Activated naive CD8-positive, alpha-beta T cell treated with anti-CD3 and anti-CD28 coated beads, Interleukin-2, amount 50 U/mL, for 16 hours (primary cell): ENCODE measurements at places on chromosomes 2 and 18.

GRCh38 chr2:239288951-239289511 is 111.8 kb downstream of the HDAC4 start:
- DNase-seq, result no peak

DNA sequence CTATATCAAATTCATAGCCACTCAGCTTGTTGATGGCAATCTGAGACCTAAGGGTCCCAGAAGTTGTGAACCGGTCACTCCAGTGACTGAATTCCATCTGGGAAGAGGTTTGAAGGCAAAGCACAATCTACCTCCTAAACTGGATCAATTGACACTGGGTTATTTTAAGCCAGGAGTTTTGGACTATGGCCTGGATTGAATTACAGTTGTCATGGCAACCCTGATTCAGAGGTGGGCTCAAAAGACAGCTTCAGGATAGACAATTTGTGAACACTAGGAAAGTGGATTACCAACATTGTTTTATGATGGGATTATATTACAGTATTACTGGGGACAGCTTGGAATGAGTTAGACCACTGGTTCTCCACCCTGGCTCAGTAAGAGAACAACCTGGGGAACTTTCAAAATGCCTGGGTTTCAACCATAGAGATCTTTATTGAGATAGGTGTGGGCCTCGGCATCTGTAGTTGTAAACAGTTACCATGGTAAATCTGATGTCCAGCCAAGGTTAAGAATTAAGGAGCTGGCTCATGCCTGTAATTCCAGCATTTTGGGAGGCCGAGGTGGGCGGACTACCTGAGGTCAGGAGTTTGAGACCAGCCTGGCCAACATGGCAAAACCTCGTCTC is 58.8 kb downstream of the MFSD6 start:
- no peak for DNase-seq

- DNase-seq, result no peak
Measured at GRCh38 chr2:240205348-240205747, 64.9 kb upstream of the OTOS start.

GRCh38 chr2:108396845-108397244 is 19.1 kb downstream of the SULT1C4 start:
- DNase-seq, result no peak

GRCh38 chr2:201448701-201449100 is 2.6 kb downstream of the TRAK2 start:
- no peak for DNase-seq

DNA sequence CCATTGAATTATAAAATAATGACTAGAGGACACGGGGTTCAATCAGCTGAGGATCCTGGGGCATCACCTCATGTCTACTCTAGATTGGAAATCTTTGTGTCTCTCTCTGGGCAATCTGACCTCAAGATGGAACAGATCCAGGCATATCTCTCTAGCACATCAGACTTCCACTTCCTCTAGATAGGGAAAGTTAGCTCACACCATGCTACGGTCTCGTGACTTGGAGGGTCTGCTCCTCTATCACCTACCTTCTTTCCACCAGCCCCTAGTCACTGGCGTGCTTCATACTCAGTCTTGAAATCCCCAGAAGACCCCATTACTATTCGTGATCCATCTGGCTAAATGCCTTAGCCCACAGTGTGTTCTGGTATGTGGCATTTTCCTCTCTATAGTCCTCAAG is 148.8 kb downstream of the ANKRD44 start:
- no peak for DNase-seq

- DNase-seq, result no peak
Measured at GRCh38 chr2:25743132-25743830, 69.9 kb upstream of the DTNB start.

GRCh38 chr2:171394164-171394740 is 39.5 kb downstream of the METTL8 start:
- DNase-seq, result no peak

- no peak for DNase-seq
Measured at GRCh38 chr2:207491086-207491485, 38.7 kb upstream of the CREB1 start.

GRCh38 chr2:45743531-45744396 is 92.3 kb downstream of the PRKCE start:
- no peak for DNase-seq

GRCh38 chr2:197480165-197481036 is 19.2 kb downstream of the HSPD1 start:
- no peak for DNase-seq

DNA sequence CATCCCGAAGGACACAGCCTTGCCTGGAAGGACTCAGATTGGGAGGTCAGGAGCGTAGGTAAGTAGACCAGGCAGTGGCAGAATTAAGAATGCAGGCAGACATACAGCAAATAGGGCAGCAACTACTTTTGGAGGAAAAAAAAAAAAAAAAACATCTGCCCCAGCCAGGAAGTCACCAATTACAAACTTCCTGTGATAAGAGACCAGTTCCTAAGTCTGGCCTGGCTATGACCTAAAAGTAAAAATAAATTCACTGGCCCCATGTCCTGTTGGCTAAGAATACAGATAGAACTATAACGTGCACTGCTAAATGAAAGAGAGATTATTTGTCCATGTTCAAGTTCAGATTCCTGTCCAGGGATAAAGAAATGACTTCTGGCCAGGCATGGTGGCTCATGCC is 45.2 kb upstream of the NOSTRIN start:
- DNase-seq, result no peak

DNA sequence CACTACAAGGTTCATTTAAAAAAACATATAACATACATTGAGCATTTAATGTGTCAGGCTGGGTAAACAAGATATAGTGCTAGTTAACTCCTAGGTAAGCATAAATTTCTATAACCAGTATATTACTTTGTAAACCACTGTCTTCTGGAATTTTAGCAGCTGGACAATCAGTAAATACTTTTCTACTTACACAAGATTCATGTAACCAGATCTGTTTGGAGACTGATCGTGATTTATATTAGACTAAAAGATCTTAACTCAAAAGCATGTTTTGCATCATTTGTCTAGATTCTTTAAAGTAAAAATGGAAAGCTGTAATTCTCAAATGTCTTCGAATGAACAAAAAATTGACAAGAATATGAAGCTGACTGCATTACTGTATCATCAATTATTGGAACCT is 941 bp upstream of the SGO2 start:
- no peak for DNase-seq

- DNase-seq, result no peak
Measured at GRCh38 chr2:11024259-11024645, 112.5 kb downstream of the KCNF1 start.

- no peak for DNase-seq
Measured at GRCh38 chr2:96771796-96772618, 11.3 kb downstream of the CNNM4 start.

GRCh38 chr18:45651275-45651674 is 36.0 kb downstream of the SLC14A2 start:
- DNase-seq, result no peak

DNA sequence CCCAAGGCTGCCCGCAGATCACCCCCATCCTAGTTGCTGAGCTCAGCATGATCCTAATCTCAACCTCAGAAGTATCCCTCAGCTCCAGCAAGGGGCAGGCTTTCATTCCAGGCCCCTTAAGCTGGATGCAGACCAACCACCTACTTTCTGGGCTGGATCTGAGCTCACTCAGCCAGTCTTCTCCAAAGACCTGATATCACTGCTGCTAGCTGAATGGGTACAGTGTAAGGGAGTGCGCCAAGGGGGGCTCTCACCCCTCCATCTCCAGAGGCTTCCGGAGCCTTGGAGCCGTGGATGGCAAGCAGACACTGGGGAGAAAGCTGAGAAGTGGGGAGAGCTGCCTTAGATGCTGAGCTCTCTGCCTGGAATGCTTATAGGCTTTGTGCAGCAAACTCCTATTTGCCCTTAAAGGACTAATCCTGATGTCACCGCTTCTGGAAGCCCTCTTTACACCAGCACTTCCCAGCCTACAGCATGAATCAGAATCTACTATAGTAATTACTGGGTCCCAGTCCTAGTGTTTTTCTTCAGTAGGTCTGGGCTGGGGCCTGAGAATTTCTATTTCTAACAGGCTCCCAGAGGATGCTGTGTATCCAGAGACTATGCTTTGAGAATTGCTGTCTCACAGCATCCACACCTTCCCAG is 31.0 kb downstream of the GYPC start:
- DNase-seq, result no peak

GRCh38 chr2:46315103-46315890 is 18.1 kb downstream of the EPAS1 start:
- no peak for DNase-seq

GRCh38 chr2:199461711-199462346 is 4.1 kb upstream of the SATB2 start:
- DNase-seq, result no peak

- DNase-seq, result no peak
Measured at GRCh38 chr2:232368311-232368731, 10.2 kb upstream of the ALPP start.

DNA sequence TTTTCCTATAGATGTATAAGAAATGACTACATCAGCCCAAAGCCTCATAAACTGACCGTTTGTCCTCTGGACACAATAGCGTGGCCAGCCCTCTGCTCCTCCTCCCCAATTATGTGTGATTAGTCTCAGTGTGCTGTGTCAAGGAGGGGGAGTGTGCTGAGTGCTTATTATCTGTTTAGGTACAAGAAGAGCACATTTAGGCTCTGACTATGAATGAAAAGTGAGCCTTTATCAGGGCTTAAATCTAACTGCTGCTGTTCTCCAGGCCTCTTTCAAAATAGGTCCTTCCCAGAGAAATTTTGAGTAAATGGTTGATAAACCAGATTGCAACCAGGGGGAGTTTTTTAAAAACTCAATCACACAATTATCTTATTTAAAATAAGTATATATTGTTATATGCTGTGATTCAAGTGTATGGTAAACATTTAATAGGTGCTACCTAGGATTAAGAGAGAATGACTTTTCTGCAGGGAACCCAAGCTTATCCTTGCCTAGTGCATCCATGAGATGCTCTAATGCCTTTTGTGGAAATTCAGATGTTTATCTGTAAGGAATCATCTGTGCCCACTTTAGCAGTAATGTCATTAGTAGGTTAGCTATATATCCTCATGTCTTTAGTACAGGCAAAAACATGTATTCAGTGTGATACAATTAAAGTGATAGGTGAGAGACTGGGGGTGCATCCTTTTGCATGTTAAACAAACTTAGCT is 168.7 kb upstream of the SIX3 start:
- DNase-seq, result no peak

DNA sequence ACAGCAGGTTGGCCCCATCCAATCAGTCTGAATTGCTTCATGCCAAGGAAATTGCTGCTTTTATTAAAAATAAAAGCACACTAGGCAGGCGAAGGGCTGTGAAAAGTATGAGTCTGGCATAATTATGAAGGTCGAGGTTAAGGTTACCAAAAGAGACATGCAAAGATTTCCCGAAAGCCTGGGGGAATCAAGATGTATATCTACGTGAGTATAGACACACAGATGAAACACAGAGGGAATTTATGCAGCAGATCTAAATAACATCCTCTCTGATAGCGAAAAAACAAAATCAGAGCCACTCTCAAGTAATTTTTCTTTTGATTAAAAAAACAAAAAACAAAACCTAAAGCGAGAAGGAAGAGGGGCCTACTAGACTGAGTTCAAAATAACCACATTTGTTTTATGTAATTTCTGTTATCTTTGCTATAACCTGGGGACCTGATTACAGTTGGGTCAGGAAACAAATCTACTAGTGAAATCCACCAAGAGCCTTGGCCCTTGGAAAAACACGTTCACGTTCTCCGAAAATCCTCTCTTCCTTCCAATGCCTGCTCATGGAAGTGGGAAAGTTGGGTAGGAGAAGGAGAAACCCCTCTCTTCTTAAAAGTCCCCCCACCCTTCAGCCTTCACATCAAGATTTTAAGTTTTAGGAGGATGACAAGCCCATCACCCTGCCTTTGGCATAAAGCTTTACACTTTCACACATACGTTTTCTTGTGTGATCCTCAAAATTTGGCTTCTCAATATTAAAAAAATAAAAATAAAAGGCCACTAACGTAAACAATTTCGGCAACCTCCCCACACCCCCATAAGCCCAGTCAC is 1.4 kb downstream of the AAK1 start:
- DNase-seq, result no peak

DNA sequence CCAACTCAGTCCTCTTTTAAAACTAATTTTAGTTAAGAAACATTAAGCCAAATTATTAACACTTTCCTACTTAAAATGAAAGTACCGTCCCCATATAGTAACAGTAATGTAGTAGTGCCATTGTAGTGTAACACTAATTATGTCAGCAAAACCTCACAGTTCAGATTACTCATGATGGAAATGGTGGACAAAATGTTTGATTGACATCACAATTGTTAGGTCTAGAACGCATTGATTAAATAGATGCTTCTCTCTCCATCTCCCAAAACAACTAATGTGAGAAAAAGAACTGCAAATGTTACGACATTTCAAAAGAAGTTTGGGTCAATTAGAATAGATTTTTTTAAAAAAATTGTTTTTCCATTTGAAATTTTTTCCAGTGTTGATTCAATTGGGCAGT is 1.2 kb upstream of the ATF2 start:
- no peak for DNase-seq

DNA sequence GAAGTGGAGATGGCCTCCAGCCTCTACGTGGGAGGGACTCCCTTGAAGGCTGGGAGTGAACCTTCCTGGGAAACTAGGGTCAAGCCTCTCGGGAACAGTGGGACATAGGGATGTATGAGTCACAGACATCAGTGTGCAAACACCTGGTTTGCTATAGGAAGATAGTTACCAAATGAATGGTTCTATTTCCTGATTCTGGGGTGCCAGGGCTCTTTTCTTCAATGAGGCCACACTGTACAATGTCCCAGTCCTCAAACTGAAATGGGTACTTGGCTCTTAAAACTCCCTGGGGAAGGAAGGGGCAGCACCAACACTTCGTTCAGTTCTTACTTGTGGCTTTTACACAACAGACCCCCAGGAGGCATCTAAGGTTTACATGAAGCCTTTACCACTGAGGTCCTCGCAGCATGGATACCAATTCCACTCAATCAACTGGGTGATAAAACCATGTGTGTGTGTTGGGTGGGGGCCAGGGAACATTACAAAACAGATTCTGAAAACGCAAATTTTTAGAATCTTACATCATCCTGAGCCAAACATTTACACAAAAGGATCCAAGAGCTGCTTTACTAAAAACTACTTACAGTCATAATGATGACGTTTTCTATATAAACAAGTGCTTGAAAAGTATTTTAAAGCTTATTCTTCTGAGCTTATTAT is 10.4 kb downstream of the ERFE start:
- no peak for DNase-seq
